ENCODE measurements at places on chromosomes 13 and 19. TPM values are rescaled to one million over a fixed set of nuclear protein-coding genes. Genes with fewer than 3 reads are reported as not detected.

DNA sequence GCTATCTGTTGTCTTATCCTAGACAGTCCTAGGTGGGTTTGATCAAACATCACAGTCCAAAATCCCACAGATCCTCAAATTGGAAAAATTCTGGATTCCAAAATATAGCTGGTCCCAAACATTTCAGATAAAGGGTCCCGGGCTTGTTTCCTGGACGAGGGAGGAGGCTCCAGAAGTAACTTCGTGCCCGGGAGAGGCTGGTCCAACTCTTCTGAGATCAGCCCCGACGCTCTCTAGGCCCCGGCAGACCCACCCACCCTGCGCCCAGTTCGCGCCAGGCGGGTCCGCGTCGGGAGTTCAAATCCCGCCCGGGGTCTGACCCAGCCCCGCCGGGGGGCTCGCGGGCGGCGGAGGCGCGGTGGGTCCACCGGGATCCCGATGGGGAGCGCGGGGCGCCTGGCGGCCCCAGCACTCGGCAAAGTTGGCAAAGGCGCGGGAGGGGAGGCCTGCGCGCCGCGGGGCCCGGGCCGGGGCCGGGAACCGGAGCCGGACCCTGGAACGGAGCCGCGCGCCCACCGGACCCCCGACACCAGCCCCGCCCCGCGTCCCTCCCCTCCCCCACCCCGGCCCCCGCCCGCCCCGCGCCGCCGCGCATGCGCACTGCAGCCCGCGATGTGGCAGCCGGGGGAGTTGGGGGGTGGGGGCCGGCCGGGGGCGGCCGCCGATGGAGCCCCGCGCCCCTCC is 513 bp downstream of the MIER2 start:
- peak overlapping the region; percentile 80 for H3K4me3 ChIP-seq
- no peaks in the 10 kb centered on the region for H3K27me3 ChIP-seq
- H3K4me1 ChIP-seq: peaks cover 52% of the 10 kb centered on the region
- H3K27ac ChIP-seq: peak overlapping the region; percentile 80
- H3K36me3 ChIP-seq: no peaks in the 10 kb centered on the region
- peak; percentile 19 for DNase-seq

DNA sequence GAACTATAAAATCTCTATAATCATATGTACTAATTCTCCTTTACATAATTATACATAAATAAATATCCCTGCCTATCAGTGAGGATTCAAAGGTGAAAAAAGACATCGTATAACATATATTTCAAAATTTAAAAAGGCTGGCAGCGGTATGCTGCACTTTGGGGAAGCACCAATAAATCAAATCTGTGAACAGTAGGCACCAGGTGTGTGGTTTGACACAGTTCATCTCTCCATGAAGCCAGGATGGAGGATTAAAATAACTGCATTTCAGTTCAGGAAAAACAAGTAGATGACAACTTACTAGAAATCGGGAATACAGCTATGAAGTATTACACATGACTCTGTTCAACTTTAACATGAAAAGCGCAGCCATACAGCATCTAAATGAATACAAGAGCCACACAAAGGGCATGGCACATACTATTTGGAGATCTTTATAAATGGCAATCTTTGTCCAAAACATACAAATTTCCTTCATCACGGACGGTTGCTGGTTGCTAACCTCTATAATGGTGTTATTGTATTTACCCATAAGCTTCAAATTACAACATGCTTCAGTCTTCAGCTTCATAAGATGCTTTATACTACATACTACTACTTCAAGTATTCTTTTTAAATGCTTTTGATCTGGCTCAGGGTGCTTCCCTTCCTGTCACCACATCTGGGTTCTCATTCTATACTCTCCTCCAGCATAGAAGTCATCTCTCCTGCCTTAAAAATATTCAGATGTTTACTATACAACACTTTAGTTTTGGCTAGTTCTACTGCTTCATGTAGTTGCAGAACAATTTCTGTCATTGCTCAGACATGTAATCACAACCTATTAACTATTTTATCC is 128.7 kb downstream of the KLF12 start:
- H3K27me3 ChIP-seq: no peaks in the 10 kb centered on the region
- DNase-seq: no peak
- H3K27ac ChIP-seq: no peak overlapping the region
- no peaks in the 10 kb centered on the region for H3K4me1 ChIP-seq

DNA sequence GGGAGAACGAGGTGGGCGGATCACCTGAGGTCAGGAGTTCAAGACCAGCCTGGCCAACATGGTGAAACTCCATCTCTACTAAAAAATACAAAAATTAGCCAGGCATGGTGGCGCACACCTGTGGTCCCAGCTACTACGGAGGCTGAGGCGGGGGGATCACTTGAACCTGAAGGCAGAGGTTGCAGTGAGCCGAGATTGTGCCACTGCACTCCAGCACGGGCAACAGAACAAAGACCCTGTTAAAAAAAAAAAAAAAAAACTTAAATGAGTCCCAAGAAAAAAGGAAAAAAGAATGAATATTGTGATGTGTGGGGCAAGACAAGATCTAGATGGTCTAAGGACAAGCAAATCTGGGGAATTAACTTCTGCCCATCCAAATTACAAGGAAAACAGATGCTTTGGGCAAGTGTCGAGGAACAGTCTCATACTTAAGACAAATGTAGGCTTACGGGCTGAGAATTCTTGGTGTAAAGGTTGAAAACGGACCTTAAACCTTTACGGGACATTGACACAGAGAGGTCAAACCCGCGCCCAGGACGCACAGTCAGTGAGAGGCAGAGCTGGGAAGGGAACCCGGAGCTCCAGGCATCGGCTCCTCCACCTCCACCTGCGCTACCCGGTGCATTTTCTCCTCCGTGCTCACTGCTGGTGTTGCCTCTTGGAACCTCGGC is 656 bp upstream of the ZNF324 start:
- H3K36me3 ChIP-seq: peaks cover 20% of the 10 kb centered on the region
- H3K27ac ChIP-seq: no peak overlapping the region
- H3K4me3 ChIP-seq: peak overlapping the region; percentile 97
- no peaks in the 10 kb centered on the region for H3K27me3 ChIP-seq
- peaks cover 6% of the 10 kb centered on the region for H3K4me1 ChIP-seq

GRCh38 chr19:5106971-5107370 is 138.1 kb downstream of the KDM4B start:
- H3K36me3 ChIP-seq: peaks cover 84% of the 10 kb centered on the region
- DNase-seq: no peak
- no peaks in the 10 kb centered on the region for H3K27me3 ChIP-seq
- H3K4me3 ChIP-seq: no peak overlapping the region
- H3K4me1 ChIP-seq: peaks cover 6% of the 10 kb centered on the region

DNA sequence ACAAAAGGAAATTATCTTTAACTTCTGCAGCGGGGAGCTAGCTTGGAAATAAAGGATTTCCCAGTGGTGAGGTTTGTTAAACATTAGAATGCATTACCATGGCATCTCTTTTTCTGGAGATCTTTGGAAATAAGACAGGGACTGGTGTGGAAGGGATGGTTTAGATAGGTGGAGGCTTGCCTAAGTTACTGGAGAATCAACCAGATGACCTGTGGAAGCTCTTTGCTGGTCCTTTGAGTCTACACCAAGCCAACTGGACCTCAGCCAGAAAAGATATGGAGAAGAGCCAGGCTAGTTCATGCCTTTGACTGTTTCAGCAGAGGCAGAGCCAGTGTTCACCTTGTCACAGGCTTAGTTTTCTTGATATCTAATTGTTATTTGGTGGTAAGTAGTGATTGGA is 134.7 kb downstream of the KCNRG start:
- H3K4me3 ChIP-seq: no peak overlapping the region
- no peaks in the 10 kb centered on the region for H3K27me3 ChIP-seq
- peaks cover 10% of the 10 kb centered on the region for H3K4me1 ChIP-seq
- H3K36me3 ChIP-seq: no peaks in the 10 kb centered on the region
- no peak overlapping the region for H3K27ac ChIP-seq

DNA sequence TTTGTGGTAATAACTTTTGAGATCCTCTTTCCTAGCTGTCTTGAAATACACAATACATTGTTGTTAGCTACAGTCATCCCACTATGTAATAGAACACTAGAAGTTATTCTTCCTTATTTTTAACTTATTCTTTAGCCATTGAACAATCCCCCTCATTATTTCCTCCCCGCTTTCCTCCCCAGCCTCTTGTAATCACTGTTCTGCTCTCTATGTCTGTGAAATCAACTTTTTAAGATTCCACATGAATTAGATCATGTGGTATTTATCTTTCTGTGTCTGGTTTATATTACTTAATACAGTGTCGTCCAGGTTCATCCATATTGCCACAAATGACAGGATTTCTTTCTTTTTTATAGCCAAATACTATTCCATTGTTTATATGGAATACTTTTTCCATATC is 72.9 kb downstream of the SLC10A2 start:
- DNase-seq: no peak
- H3K36me3 ChIP-seq: no peaks in the 10 kb centered on the region
- H3K4me3 ChIP-seq: no peak overlapping the region
- no peaks in the 10 kb centered on the region for H3K4me1 ChIP-seq

- H3K4me3 ChIP-seq: no peak overlapping the region
- peaks cover 19% of the 10 kb centered on the region for H3K4me1 ChIP-seq
- no peak for DNase-seq
- no peaks in the 10 kb centered on the region for H3K36me3 ChIP-seq
- H3K27me3 ChIP-seq: peaks cover 3% of the 10 kb centered on the region
- no peak overlapping the region for H3K27ac ChIP-seq
These were observed 9.8 kb downstream of the CLEC4M start for GRCh38 chr19:7772752-7773291.

GRCh38 chr13:74443631-74444030 is 309.4 kb upstream of the KLF12 start:
- no peaks in the 10 kb centered on the region for H3K4me1 ChIP-seq
- DNase-seq: no peak

DNA sequence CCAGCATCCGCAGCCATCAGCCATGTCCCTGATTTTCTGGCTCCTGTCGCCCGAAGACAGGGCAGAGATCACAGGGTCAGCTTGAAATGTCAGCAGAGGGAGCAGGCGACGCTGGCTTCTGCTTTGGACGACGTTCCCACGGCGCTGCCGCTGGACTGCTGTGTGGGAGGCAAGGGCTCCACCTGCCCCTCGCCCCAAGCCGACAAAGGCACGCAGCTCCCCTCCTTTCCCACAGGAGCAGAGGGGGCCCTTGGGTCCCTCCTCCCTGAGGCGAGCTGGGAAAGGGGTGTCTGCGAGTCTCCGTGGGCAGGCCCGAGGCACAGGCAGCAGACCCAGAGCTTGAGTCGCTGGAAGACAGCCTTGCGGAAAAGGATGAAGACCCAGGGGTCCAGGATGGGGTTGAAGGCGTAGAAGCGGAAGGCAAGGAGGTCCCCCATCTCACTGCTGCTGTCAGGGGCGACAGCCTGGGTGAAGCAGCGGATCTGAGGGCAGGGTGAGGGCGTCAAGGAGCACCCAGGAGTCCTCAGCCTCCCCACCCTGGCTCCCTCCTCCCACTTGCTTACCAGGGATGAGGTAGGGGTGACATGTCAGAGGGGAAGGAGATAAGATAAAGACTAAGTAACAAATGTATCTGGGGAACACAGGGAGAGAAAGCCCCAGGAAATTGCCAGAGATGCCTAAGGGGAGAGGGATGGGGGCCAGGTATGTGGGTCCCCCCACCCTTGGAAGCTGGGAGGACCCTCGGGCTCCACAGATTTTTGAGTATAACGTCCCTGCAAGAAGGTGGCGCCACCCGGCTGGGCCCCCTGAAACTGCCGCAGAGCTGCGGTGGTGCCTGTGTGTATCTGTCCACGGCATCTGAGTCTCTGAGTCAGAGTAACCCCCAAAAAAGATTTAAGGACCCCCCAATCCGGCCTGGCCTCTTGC is 3.4 kb downstream of the PTGIR start:
- no peak for DNase-seq
- peaks cover 76% of the 10 kb centered on the region for H3K4me1 ChIP-seq
- no peaks in the 10 kb centered on the region for H3K27me3 ChIP-seq
- H3K36me3 ChIP-seq: no peaks in the 10 kb centered on the region
- H3K27ac ChIP-seq: peak overlapping the region; percentile 7

DNA sequence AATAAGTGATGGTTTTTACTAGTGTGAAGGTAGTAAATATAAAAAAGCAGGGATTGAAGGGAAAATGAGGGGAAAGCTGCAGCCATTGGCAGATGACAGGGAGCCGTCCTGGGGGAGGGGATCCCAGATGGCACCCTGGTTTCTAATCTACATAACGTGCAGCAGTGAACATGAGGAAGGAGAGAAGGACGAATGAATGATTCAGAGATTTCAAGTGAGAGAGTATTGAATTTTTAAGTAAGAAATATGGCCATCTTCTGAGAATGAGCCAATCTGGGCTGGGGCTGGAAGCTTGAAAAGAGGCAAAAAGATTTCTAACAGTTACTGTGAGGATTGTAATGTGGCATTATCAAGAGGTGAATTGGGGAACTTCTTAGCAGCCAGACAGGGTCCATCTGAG is 414.2 kb downstream of the MYO16 start:
- H3K4me3 ChIP-seq: no peak overlapping the region
- DNase-seq: no peak
- H3K4me1 ChIP-seq: no peaks in the 10 kb centered on the region
- H3K27me3 ChIP-seq: no peaks in the 10 kb centered on the region
- no peaks in the 10 kb centered on the region for H3K36me3 ChIP-seq

DNA sequence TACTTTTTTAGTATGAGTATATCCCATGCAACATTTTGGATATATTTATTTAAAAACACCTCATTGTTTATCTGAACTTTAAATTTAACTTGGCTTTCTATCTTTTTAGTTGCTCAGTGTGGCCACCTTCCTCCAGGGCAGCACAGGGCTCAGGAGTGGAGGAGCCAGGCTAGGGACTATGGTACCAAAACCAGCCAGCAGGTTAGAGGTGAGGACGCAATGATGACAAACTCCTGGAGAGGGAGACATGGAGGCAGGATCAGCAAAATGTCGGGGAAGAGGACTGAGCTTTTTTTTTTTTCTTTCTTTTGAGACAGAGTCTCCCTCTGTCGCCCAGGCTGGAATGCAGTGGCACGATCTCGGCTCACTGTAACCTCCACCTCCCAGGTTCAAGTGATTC is 29.6 kb upstream of the CALM3 start:
- no peak for DNase-seq
- no peaks in the 10 kb centered on the region for H3K4me1 ChIP-seq
- H3K27ac ChIP-seq: no peak overlapping the region
- H3K27me3 ChIP-seq: no peaks in the 10 kb centered on the region

The EDDM13 gene
- polyA plus RNA-seq: 4.6 TPM

The MIER2 gene
- 20.3 TPM for polyA plus RNA-seq

Measured in left lung (tissue), 14 donors.